ENCODE measurements at places on chromosomes 3 and 15. TPM values are rescaled to one million over a fixed set of nuclear protein-coding genes. Genes with fewer than 3 reads are reported as not detected.

GRCh38 chr15:43189296-43189695 is 4.1 kb downstream of the CCNDBP1 start:
- no peak for DNase-seq

- DNase-seq: peak; percentile 1
These were observed 639 bp downstream of the NIPA1 start for GRCh38 chr15:22786868-22787698.

- DNase-seq: no peak
These were observed 29.9 kb upstream of the MCCC1 start for GRCh38 chr3:183129243-183129642.

PIF1 gene
- 33.9 TPM for total RNA-seq

MGA gene
- 29.4 TPM for total RNA-seq
